Stimulated activated CD8-positive, alpha-beta memory T cell treated with anti-CD3 and anti-CD28 coated beads, Interleukin-15, amount 100 ng/mL, for 48 hours (primary cell): ENCODE measurements at places on chromosomes 11 and 22.

DNA sequence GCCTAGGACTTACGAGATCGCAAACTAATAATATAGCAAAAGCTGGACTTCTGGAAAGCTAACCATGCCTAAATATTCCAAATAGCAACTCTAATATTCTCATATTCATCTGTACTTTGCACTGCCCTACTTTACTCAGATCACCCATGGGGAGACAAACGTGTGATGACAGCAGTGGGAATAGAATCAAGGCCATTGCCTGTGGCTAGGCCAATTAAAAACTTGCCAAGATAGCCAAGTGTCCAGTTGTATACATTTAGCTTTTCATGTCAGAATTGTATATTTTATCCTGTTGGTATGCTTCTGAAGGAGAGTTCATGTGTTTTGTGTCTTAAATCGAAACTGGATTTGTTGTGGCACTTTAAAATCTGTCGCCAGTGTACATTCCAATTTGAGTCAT, 1.2 kb upstream of the CEP126 start:
- no peak for DNase-seq

GRCh38 chr11:103601225-103601846, 435.1 kb upstream of the DDI1 start:
- no peak for DNase-seq

GRCh38 chr22:27591060-27591459, 210.5 kb downstream of the MN1 start:
- no peak for DNase-seq

DNA sequence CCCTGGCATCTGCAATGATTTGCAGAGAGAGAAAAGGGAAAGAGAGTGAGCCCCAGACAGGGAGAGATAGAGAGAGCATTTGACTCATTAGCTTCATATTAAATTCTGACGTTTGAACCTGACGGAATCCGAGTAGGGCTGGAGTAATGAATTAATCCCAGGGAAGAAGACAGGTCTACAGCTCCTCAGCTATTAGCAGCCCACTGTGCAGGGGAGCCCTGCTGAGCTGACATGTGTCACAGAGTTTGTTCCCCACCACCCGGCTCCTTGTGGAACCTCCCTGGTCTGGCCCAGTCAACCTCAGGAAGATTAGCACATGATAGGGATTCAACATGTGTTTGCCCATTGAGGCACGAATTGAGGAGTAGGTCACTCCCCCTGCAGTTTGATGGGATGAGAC, 404.0 kb downstream of the BUD13 start:
- DNase-seq, result no peak
